ENCODE measurements at places on chromosomes 6 and 20.

- DNase-seq: no peak
Measured at GRCh38 chr6:118932421-118932820, 2.5 kb downstream of the MCM9 start.

DNA sequence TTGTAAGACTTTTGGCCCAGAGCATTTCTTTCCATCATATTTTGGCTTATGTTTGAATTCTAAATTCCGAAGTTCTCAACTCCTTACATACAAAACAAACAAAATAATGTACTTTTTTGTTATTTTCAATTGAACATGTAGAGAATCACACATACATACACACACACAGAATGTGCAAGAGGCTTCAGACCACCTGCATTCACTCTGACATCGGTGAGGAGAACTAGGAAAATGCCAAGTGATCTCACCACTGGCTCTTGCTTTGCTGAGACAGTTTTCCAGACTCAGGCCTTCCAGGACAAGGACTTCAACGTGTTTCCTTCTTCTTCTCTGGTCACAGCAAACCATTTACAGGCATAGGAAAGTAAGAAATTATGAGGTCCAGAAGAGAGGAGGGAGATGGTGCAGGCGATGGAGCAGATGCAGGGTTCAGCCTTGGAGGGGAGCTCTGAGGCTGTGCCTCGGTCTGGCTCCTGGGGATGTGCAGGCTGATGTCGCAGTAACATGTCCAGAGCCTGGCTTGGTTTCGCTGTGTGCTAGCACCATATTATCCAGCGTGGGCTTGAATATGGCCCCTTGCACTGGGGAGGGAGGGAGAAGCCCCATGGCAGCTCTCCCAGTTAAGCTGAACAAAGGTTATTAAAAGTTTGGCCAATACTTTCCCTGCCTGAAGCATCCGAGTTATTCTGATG is 93.4 kb downstream of the DACT2 start:
- DNase-seq: no peak

GRCh38 chr6:124148236-124148957 is 344.7 kb downstream of the NKAIN2 start:
- DNase-seq: no peak

DNA sequence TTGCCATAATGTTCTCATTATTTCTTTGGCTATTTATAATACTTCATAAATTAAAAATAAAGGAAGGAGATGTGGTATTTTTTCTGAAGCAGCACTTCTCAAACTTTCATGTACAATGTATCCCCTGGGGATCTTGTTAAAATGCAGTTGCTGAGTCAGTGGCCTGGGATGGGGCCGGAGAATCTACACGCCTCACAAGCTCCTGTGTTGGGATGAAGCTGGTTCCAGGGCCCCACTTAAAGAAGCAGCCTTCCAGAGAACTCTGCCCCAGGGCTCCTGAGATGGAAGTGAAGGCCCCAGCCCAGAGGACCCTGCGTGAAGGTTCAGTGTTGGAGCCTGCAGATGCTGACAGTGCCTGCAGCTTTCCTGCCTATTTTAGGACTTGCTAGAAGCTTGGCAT is 40.1 kb upstream of the SLC23A2 start:
- DNase-seq: peak; percentile 4

DNA sequence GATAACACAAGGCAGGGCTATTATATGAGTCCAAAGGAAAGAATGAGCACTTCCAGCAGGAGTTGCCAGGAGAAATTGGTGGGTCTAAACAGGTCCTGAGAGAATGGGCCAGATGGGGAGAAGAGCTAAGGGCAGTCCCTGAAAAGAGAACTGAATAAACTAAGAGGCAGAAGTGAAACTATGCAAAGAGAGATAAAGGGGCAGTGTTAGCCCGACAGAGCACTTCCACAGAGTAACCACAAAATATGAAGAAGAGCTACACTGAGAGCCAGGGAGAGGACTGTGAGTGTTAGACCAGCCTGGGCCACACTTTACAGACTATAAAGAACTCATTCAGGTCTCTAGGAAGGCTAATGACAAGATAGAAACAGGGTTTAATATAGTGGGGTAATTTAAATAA is 43.8 kb downstream of the RALGAPA2 start:
- DNase-seq: no peak

- DNase-seq: no peak
Measured at GRCh38 chr6:73394577-73395354, at the start of gene DDX43. DDX43 (plus strand) TSS chr6:73394828; CDS start chr6:73394906, 78 bp downstream.

- no peak for DNase-seq
Measured at GRCh38 chr20:61121661-61122060, 130.4 kb upstream of the CDH4 start.

DNA sequence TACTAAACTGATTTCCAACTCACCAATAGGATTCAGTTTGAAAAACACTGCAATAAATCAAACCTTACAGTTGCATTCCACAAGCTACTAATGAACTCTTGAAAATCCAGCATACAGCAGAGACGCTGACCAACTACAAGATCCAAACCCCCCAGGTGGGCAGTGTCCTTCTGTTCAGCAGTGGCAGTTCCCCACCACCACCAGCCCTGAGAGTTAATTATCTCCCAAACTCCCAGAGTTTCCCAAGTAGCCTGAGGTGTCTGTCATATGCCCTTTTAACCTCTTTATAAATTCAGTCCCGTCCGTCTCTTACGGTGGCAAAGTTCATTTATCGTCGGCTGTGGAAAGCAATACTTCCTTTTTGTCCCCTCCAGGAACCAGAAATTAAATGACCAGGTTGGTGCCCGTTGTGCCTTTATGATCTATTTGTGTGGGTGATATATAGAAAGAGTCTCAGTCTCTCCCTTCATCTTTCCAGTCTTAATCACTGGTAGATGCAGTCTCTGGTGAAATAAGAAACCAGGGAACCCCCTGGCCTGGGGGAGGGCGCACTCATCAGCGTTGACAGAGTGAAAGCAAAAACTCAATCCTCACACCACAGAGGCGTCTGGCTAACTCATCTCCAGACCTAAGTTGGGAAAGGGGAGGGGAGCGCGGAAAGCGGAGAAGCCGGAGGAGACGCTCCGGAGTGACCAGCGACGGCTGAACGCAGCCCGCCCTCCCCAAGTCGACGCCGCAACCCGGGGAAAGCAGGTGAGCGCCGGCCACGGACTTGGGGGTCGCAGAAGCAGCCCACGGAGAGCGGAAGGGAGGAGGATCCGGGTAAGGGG is 717 bp downstream of the MRPL14 start:
- peak; percentile 28 for DNase-seq

DNA sequence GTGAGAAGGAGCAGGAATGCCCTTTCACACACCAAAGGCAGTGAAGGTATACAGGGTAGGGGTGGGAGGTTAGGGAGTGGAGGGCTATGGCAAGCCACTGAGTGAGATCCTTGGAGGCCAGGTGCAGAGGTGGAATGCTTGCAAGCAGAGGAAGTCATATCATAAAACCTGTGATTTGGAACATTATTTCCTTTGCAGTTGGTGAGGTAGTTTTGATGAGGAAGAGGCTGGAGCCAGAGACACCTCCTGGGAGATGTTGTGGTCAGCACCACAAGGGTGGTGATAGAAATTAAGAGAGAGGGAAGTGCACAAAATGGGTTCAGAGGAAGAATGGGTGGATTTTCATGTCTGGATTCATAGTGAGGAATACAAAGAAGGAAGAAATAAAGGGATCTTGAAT is 73.0 kb downstream of the PLCB4 start:
- no peak for DNase-seq

DNA sequence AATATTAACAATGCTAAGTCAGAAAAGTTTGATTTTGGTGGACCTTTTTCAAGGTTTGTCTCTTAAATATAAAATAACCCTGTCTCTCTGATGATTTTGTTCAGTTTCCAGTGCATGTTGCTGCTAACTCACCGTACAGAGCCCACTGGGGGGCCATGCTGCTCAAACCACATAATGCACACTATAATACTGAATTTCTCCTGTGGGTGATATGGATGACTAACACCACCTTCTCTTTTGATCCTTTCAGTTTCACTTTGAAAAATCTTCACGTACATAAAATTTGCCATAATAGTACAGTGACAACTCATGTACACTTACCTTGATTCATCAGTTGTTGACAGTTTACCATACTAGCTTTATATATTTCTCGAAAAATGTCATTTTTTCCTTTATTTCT is 506.6 kb upstream of the MAN1A1 start:
- DNase-seq: no peak

DNA sequence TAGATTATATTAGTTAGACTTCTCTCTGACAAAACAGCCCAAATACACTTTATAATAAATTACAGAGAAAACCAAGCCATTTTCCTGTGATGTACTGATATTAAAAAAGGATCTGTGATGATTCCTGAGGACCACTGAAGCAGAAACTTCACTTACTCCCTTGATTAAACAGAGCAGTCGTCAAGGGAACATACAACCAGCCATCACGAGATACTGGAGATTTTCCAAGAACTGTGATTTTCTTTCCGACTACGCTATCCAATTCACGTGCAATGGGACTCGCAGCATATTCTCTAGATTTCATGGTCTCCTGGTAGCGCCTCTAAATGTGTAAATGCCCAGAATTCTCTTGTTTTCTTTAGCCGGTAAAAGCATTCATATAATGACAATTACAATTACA is 377.4 kb downstream of the PHF3 start:
- DNase-seq: no peak

- DNase-seq: no peak
Measured at GRCh38 chr20:33086052-33086722, 6.7 kb downstream of the BPIFB4 start.

DNA sequence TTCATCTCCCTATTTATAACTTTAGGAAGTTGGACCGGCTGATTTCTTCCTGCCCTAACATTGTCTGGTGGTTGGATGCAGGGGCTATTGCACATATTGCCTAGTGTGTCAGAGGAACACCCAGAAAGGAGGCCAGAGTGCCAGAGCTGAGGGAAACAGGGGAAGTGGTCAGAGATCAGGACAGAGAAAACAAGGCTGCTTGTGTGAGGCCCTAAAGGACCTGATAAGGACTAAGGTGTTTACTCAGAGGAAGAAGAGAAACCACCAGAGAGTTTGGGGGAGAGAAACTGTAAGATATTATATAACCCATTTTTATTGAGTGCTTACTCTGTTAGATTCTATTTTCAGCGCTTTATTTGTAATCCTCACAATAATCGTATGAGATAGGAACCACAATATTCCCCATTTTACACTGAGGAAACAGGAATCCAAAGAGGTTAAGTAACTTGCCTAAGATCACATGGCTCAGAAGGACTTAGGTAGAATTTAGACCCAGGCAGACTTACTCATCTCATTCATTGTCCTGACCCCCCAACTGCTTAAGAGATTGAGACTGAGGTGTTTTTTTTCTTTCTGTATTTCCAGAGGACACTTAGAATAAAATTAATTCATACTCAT is 54.0 kb upstream of the REV3L start:
- DNase-seq: no peak

Measured in neural crest cell (in vitro differentiated cells).